ENCODE measurements at places on chromosomes 3 and 15. TPM values are rescaled to one million over a fixed set of nuclear protein-coding genes. Genes with fewer than 3 reads are reported as not detected.

Gene LMAN1L
- total RNA-seq: not detected

Gene ZKSCAN7
- 15.7 TPM for total RNA-seq

Gene IGF2BP2
- total RNA-seq: 26.6 TPM

Gene DGKG
- total RNA-seq: 2.6 TPM

Gene CELSR3
- total RNA-seq: under 0.01 TPM

Gene P2RY13
- total RNA-seq: 2.6 TPM

Gene CLDN16
- under 0.01 TPM for total RNA-seq

Gene POPDC2
- 13.6 TPM for total RNA-seq

Gene EIF4E3
- 2.6 TPM for total RNA-seq

Gene GP9
- total RNA-seq: not detected

Gene GOLGA6A
- 1.0 TPM for total RNA-seq

Gene LDHAL6B
- not detected for total RNA-seq

Gene ARPIN
- total RNA-seq: 13.0 TPM

Gene KLHL40
- 179 TPM for total RNA-seq

Gene C3orf33
- 2.6 TPM for total RNA-seq

Gene CPEB1
- 0.52 TPM for total RNA-seq

Gene AQP9
- total RNA-seq: 2.1 TPM

Gene PLSCR5
- total RNA-seq: not detected

Gene LINGO1
- total RNA-seq: 3.7 TPM

Data from skeletal muscle tissue (tissue), 5 donors.